ENCODE measurements at places on chromosomes 13 and 19.

- no peak for DNase-seq
These were observed at the start of gene OR1M1 for GRCh38 chr19:9086761-9087160. OR1M1 (plus strand) TSS chr19:9087061; CDS start chr19:9093245, 6,184 bp downstream.

DNA sequence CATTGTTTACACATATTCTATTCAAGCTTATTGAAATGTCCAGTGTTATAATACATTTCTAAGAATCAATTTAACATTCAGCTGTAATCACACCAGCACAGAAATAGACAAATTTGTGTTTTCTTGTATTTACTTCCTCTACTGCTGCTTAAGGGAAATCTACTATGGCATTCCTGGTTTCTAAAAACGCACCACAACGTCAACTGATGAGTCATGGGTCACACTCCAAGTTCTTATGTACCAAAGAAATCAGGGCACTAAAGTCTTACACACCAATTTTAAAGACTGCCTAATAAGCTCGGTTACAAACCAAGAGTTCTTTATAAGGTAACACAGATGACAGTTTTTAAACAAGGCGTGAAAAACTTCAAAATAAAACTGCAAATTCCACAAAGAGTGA is 13.2 kb downstream of the LNX2 start:
- no peak for DNase-seq

GRCh38 chr19:29671393-29672160 is 6.3 kb downstream of the PLEKHF1 start:
- DNase-seq, result peak; percentile 69

DNA sequence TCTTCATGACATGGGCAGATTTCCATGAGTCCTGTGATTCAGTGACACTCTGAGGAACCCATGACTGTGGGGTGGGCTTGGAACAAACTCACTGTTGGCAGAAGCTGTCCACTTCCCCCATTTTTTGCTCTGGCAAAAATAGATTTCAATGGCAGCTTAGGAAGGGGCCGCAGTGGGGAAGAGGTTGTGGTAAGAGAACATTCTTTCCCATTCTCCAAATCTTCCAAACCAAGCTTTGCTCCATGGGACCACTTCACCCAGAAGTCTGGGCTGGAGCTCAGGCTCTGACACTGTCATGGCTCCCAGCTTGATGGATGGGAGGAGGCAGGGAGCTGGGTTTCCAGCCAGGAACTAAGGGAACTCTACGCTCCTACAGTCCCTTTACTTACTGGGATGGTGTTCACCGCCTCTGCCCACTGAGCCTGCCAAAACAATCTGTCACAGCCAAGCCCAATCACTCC is 24.9 kb upstream of the MEDAG start:
- no peak for DNase-seq

DNA sequence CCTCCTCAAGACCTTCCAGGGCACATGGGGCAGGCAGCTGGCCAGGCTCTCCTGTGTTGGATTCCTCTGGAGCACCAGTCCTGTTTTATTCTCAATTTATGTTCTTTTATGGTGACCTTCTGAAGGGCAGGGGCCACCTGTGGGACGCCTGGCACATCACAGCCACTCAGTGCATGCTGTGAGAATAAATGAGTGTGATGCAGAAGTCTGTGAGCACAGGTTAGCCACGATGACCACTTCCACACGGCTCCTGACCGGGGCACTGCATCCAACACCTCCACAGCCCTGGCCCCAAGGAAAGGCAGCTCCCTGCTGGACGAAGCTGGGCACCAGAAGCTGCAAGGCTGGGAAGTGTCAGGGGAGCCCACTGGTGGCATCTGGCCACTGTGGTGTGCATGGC is 122.8 kb downstream of the CRYL1 start:
- DNase-seq, result no peak

DNA sequence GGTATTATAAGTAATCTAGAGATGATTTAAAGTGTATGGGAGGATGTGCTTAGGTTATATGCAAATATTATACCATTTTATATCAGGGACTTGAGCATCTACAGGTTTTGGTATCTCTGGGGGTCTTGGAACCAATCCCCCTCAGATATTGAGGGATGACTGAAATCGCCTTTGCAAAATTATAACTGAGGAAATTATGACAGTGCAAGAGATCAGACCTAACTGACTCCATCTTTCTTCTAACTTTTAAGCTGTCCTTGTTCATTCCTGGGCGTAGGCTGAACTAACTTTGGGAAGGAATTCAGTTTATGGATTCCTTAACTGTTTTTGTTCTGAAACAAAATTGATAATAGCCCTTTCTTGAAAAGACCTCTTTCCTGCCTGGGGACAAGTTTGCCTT is 190.7 kb upstream of the KL start:
- DNase-seq, result no peak

DNA sequence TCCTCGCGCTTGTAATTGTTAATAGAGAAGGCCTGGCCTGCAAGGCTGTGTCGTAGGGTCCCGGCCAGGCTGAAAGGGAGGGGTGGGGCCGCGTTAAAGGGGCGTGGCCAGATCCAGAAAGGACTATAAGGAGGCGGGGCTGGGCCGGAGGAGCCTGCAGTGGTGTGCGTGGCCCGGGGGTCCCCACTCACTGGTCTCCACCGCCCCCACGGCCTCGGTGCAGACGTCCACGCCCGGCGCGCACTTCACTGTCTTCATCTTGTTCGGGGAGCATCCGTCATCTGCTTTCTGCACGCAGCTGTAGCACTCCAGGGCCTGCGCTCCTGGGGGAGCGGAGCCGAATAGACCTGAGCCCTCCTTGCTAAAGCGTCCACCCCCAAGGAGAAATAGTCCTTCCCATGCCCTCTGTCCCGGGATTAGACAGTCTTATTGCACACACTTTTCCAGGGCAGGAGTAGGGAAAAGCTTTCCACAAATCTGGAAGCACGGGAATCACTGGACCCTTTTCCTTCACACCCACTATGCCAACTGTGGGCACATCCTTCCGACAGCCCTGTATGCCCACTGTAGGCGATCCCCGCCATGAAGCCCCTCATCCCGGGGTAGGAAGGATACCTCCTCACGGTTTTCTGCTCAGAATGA is 1.2 kb downstream of the LYPD3 start:
- peak; percentile 68 for DNase-seq
